NCI-H1105 (cell line): ENCODE measurements at places on chromosomes 2 and 18.

DNA sequence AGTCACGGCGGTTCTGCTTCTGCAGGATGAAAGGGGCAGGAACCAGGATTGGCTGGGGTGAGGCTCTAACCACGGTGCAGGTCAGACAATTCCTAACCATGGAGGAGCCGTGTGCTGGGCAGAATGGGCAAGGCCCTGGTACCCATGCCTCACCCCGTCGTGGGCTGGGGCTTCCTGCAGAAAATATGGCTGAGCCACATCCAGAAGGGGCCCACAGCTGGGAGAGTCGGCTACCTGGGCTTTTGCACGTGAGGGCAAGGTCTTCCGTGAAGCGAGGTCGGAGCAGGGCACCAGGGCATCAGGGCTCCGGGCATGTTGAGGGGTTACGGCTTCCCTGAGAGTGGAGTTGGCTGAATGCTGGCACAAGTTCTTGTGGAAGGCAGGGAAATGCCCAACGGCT lies 147.8 kb downstream of the ARHGAP28 start:
- no peak for DNase-seq

DNA sequence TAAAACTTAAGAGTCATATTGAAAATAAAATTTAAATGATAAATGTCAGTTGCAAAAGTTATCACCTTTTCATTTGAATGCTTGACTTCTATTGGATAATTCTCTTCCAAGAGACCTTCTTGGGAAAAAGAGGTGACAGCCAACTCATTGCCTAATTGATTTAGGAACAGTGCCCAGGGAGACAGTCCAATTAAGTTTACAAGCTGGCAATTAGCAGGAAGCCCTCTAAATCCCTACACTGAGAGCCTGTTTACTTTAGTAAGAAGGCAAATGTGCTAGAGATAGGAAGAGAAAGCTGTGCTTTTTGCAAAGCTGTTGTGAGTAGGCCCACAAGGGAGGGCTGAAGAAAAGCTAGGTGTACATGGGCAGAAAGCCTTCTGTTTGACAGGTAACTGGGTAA lies 189.1 kb downstream of the WDPCP start:
- DNase-seq, result peak; percentile 59

GRCh38 chr2:108938077-108938710 lies 50.8 kb downstream of the EDAR start:
- DNase-seq, result no peak

- DNase-seq, result no peak
These were observed 52.6 kb downstream of the TACR1 start for GRCh38 chr2:75146606-75147332.

DNA sequence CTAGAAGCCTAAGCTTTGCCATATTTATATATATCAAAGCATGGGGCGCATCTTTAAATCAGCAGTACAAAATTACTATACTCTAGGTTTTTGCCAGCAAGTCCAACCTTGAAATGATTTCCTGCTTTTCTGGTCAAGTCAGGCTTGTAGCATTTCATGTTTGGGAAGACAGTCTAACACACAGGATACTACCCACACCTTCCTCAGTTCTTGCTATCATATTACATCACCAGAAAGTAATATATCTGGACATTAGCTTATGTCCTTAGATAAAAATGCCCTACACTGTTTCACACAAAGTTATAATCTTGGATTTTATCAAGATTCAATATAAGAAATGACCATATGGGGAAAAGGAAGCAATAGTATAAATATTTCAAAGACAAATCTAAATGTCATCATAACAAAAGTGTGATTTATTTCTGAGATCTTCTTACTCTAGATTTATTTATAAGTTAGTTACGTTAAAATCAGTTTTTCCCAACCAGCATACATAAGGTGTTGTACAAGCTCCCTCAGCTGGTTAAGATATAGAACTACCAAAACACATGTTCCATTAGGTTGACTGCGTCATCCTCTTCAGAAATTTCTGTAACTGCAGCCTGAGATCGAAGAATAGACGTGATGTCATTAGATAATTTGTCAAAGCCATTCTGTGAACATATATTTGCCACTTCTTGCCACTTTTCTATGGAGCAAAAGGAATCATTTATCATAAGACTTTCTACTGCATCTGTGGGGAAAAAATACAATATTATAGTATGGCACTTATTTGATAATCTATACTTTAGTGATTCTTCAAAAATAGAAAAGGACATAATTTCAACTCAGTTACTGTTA lies 56.6 kb downstream of the CLHC1 start:
- no peak for DNase-seq

DNA sequence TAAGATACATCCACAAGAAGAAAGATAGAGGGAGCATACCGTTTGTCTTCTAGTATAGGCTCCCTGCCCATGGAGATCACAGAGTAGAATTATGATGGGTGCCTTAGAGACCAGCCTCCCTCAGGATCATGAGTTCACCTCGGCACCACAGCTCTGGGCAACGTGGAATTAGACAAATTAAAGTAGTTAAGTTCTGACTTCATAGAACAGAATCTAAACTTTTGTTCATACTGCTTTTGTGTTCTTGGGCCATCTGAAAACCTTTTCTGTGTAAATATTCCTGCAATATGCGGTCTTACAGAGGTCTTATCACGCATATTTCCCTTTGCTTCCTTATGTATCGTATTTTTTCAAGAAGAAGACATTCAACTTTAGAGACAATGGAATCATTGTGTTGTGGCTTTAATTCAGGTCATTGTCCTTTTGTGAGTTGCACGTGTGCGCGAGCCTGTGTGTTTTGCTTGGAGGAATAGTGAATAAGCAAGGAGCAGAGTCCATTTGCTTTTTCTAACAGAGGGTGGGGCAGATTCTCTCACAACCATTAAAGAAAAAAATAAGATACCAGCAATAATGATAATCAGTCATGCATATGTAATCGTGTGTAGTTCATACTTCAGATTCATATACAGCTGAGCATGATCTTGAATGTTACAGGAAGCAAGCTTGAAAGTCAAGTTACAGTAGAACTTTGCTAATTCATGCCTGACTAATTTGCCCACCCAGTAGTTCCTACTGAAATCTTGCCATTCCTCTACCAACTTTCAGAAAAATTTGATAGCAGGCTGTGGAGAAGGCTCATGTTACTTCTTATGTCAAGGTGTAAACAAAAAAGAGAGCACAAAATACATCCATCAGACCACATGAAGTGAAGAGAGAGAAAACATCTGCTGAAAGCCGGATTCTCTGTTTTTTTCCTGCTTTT lies 243.6 kb downstream of the NEDD4L start:
- DNase-seq, result no peak

DNA sequence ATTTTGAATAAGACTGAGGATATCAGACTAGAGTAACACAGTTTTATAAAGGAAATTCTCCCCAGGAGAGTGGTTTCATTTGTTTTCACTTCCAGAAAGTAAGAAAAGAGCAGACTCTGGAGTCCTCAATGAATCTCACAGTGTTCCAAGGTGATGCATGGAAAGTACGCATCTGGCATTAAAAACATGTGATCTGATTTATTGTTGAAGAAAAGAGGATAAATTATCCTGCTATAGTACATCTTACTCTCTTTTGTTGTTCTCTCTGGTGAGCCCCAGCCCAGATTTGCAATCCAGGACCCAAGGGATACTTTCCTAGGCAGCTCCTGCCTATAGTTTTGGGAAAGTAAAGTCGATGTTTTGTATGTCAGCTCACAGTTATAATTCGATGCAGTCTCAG lies 285.9 kb downstream of the CTNNA2 start:
- DNase-seq, result no peak

- no peak for DNase-seq
These were observed 36.6 kb downstream of the SCTR start for GRCh38 chr2:119487434-119488244.

DNA sequence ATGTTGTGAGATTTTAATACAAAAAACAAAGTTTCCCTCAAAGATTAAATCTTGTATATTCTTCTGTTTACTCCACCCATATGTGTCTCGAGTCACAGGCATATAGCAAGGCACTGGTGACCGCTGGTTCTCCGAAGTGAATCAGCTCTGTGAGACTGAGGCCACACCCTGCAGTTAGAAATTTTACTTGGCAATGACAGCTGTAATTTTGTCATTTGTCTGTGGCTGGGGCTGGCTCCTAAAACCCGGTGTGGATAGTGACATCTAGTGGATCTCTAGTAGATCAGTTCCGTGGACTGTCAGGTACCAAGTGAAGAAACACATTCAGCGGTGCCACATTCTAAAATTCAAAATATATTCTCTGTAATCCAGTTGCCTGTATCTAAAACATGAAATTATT lies 278.0 kb downstream of the NEDD4L start:
- DNase-seq, result peak; percentile 66

DNA sequence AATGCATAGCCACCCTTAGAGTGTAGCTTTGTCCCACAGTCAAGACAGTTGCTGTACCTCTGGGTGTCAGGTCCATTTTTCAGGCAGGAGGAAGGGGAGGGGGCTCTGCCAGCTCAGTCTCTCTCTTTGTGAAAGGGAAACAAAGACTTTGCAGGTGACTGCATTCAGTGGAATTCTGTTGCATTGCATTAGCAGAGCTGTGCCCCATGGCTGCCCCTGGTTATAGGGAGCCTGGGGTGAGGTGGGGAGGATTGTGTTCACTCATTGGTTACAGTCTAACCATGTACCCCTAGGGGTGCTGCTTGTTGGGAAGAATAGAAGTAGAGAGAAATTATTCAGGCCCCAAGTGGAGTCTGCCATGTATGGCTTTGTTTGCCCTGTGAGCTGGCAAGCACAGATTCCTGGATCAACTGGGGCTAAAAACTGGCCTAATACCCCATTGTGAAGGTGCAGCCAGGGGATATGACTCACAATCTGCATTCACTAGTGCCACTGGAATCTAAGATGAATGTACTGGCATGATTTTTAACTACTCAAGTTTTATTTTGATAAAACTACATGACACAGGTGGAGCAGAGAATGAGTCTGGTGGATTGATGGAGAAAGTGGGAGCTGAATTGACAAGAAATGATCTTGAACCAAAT lies 118.4 kb downstream of the SH3BP4 start:
- no peak for DNase-seq

- DNase-seq, result no peak
These were observed 186.0 kb downstream of the GULP1 start for GRCh38 chr2:188477564-188478103.

DNA sequence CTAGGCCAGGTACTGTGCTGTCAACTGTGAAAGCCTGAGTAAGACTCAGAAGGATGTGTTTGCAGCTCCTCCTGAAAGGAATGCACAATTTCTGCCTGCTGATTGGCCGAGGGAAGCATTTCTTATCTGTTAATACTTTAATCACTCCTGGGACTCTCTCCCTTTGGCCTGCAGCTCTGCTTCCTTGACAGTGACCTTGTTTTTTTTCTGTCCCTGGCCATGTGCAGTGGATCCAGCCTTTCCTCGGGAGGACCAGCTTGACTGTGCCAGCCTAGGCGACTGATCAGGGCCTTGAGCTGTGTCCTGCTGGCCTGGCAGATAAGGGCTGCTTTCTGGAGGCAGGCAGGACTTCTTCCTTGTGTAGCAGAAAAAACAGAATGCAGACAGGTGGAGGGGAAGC lies 10.0 kb downstream of the RNF144A start:
- no peak for DNase-seq

GRCh38 chr18:65994302-65994701 lies 243.5 kb downstream of the CDH7 start:
- DNase-seq, result no peak

- no peak for DNase-seq
These were observed 188.6 kb downstream of the LRP1B start for GRCh38 chr2:141942006-141942789.

- no peak for DNase-seq
These were observed 16.9 kb downstream of the ERCC3 start for GRCh38 chr2:127277028-127277427.

DNA sequence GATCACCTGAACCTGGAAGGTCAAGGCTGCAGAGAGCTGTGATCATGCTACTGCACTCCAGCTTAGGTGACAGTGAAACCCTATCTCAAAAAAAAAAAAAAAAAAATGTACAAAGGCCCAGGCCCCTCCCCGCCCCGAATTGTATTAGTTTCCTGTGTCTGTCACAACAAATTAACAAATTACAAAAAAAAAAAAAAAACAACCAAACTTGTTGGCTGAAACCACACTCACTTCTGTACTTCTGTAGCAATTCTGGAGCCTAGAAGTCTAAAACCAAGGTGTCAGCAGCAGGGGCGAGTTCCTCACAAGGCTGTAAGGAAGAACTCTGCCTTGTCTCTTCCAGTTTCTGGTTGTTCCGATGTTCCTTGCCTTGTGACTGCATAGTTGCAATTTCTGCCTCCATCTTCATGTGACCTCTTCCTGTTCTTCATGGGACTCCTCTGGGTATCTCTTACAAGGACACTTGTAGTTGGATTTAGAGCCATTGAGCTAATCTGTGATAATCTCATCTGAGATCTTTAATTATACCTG lies 100.8 kb upstream of the ZSWIM2 start:
- DNase-seq, result no peak

DNA sequence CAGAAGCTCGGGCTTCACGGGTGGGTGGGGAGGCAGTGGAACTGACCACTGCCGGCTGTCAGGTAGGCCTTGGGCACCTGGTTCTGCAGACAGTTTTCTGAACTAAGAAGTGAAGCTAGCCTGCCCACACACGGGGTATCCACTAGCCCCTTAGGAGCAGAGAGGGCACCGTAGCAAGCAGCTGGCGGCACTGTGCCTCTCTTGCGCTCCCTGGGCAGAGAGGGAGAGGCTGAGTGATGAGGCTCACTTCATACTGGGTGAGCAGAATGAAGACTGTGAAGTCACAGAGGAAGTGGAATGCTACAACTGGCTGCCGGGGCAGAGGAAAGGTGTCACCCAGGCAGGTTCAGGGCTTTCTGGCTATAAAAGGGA lies 753 bp downstream of the ITPRIPL1 start:
- no peak for DNase-seq

DNA sequence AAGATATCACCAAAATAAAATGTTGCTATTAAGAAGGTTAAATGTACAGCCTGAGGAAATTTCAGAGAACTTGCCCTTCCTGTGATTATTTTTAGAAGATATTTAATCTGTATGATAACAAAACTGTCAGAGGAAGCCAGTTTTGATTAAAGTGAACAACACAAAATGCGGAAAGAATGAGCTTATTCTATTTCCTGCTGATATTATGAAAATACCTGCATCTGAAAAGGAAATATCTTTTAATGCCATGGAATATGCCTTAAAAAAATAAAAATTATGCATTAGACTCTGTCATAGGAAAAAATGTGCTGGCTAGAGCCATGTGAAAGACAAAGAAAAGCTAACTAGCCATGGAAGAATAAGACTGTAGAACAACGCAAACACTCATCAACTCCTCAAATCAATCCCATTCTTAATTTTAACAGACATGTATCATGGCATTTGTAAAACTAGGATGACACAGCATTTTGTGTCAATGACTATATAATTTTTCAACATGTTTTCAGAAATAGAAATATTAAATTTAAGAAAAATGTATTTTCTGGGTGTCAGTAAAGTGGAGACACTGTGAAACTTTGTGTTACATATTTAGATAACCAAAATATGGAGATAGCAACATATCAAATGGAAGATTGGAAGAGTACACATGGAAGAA lies 1768.2 kb downstream of the SUCLG1 start:
- DNase-seq, result no peak

DNA sequence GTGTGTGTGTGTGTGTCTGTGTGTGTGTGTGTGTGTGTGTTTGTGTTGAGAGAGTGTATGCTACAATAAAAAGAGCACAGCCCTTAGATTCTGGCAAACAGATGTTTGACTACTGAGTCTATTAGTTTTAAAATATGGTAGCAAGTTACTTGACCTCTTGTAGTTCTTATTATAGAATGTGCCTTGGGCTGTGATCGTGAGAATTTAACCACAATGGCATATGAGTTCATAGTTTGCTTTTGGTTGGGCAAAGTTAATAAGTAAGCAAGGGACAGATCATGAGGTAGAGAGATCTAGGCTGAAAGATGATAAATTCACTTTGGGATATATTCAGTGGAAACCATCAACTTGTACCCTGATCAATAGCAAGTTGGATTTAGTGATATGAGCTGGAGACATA lies 334.3 kb upstream of the VWC2L start:
- no peak for DNase-seq

GRCh38 chr2:193141-193671 lies 70.6 kb downstream of the SH3YL1 start:
- DNase-seq, result no peak
